ENCODE measurements at places on chromosomes 4 and X.

DNA sequence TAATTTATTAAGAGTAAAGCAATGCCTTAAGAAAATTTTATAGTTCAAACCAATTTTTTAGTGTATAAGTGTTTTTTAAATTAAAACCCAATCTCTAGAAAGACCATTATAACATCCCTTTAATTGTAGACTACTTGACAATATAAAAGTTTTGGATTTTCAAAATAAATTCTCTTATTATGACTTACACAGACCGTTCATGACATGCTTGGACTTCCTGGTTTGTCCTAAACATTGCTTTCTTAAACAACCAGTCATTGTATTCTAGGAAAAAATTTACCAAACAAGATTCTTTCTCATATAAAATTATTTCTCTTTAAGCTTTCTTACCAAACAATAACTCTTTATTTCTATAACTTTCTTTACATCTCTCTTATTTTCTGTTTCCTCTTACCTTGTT lies 49.0 kb upstream of the CXorf51A start:
- DNase-seq, result peak; percentile 6

GRCh38 chrX:78532363-78532762 lies 126.8 kb downstream of the RTL3 start:
- no peak for DNase-seq

- DNase-seq, result no peak
These were observed 180.4 kb downstream of the NR3C2 start for GRCh38 chr4:148261848-148262247.

GRCh38 chrX:13852001-13852695 lies 35.3 kb upstream of the GPM6B start:
- no peak for DNase-seq

- no peak for DNase-seq
These were observed 23.5 kb upstream of the IL2 start for GRCh38 chr4:122479935-122480416.

GRCh38 chr4:40800064-40800463 lies 50.3 kb downstream of the NSUN7 start:
- no peak for DNase-seq

GRCh38 chr4:24054910-24055309 lies 165.1 kb upstream of the PPARGC1A start:
- no peak for DNase-seq

GRCh38 chr4:91087743-91088142 lies 960.5 kb downstream of the CCSER1 start:
- no peak for DNase-seq

DNA sequence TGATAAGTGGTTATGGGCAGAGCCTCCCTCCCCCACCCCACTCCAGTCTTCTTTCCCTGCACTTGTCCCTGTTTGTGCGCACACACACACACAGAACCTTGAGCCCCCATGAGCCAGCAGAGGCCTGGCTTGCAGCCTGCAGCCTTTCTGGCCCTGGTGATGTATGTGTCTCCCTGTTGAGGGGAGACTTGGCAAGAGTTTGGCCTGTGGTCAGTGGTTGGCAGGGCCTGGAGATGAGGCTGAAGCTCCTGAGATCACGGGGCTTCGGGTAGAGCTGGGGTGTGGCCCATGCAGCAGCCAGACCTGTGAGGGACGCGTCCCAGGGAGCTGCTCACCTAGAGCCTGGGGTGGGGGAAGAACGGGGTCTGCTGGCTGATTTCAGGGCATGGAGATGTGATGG lies 2.3 kb downstream of the GPR173 start:
- DNase-seq, result no peak

DNA sequence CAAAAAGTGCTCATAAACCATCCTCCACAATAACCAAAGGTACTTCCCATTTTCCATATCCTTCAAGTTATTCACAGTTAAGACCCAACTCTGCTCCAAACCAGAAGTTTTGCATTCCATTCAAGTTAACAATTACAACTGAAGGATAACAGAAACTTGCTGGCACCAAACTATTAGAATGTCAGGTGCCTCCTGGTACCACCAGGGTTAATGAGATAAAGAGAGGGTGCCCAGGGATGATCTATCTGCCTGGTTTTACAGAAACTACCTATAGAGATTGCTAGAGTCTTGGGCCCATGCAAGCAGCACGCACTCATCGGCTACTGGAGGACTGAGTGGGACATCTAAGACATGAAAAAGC lies 114.6 kb downstream of the RBM47 start:
- no peak for DNase-seq

DNA sequence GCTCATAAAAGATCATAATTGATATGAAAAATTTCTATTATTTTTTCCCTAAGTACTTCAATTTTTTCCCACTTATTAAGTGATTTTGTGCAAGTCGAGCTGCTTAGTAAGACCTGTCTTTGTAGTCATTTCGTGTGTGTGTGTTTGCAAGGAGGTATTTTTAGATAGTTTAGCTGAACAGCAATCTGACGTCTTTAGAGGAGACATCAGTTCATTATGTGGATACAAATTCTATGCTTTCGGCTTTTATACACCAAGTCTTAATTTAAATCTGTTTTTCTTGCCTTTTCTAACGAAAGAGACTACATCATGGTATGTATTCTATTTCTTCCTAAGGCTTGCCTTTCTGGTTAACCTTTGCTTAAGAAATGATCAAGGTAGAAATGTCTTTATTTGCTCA lies 179.4 kb downstream of the RAPGEF2 start:
- DNase-seq, result no peak

GRCh38 chr4:109977854-109978501 lies 65.3 kb downstream of the EGF start:
- DNase-seq, result no peak

GRCh38 chrX:103823591-103823990 lies 8.5 kb downstream of the RAB9B start:
- DNase-seq, result no peak

GRCh38 chr4:73259571-73260090 lies 1.0 kb upstream of the ANKRD17 start:
- DNase-seq, result no peak

GRCh38 chr4:71186566-71187403 lies 152.0 kb upstream of the SLC4A4 start:
- peak; percentile 51 for DNase-seq

- DNase-seq, result no peak
These were observed 57.9 kb downstream of the DKK2 start for GRCh38 chr4:106978046-106978774.

- DNase-seq, result peak; percentile 52
These were observed 2.1 kb upstream of the NSG1 start for GRCh38 chr4:4384837-4385236.

GRCh38 chr4:141371206-141371605 lies 150.5 kb downstream of the ZNF330 start:
- DNase-seq, result no peak

- DNase-seq, result no peak
These were observed 34.7 kb downstream of the NHS start for GRCh38 chrX:17409566-17410290.

DNA sequence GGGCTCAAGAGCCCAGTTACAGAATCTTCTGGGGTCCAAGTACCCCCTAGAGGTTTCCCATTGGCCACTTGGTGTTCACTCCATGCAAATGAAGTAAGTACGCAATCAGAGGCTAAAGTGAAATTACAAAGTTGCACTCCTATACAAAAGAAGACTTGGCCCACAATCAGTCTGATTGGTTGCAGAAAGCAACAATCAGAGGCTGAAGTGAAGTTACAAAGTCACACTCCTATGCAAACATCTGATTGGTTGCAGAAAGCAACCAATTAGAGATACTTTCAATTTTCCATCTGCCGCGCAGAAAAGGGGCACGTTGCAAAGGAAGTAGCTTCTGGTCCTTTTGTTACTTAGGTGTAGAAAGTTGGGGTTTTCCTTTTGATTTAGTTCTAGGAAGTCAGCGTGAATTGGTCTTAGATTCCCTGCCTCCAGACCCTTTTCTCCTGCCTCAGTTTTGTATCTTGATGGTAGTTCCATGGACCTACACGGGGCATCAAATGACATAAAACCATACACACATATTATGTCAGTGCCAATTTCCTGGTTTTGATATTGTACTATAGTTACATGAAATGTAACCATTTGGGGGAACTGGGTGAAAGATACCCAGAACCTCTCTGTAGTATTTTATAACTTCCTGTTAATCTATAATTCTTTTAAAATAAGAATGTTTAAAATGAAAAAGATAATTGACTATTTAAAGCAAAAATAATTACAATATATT lies 12.4 kb upstream of the PIN4 start:
- DNase-seq, result no peak
